ENCODE measurements at places on chromosomes 7 and 10.
A peak's percentile ranks its signal among the peaks of the same experiment; 100 is the strongest.

GRCh38 chr7:41459623-41460261, 243.1 kb downstream of the INHBA start:
- no peak for DNase-seq

GRCh38 chr7:151732834-151733592, 143.9 kb downstream of the PRKAG2 start:
- DNase-seq, result no peak

GRCh38 chr7:31443457-31443856, 70.4 kb upstream of the ITPRID1 start:
- no peak for DNase-seq

DNA sequence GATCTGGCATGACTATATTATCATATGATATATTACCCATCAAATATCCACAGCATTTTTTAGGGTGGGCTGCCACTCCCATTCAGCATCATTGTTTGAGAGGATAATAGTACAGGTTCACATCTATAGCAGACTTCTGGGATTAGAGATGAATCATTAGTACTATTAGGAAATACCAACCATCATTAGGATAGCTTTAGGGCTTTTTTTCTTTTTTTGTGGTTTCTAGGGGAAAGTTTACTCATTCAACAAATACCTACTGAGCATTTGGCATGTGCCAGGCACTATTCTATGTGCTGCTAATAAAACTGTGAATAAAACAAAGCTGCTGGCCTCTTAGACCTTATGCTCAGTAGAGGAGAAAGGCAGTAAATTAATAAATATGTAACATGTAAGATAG, 40.6 kb downstream of the NHLRC2 start:
- peak; percentile 29 for DNase-seq

DNA sequence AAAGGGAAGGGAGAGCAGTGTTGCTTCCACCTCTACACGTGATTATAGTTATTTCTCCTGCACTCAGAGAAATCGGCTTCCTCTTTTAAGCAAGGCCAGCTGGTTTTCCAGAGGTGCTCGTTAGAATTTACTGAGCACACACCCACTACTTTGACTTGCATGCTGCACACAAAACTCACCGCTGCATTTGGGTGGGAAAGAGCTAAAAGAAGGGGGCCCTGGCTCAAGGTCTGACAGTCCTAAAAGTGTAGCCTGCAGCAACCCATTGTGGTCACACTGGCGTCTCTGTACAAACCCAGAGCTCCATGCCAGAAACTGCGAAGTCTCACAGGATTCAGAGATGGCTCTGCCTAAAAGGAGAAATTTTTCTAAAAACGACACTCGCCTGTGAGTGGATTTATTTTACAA, 133.7 kb downstream of the SLC25A13 start:
- no peak for DNase-seq

DNA sequence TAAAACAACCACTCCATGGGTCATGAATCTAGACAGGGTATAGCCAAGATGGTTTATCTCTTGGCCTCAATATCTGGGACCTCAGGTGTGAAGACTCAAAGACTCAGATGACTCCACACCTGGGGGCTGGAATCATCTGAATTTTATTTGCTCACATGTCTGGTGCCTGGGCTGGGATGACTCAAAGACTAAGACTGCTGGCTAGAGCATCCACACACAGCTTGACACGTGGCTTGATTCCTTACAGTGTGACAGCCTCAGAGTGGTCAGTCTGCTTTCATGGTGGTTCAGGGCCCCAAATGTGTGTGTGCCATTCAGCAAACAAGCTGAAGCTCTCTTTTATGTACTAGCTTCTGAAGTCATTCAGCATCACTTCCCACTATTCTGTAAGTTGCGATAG, 333.7 kb downstream of the RNLS start:
- no peak for DNase-seq

DNA sequence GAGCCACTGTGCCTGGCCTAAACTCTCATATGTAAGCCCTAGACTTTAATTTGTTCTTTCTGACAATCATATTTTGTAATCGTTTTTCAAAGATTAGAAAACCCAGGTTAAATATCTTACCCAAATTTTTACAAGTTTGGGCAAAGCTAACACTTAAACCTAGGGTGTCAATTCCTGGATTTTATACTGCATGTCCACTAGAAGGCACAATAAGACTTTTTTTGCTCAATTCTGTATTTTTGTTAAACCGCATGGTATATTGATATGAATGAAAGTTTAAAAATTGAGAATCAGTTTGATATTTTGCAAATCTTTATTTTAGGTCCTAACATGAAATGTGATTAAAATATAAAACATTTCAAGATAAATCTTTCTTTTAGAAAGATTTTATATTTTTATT, 29.3 kb downstream of the DYNC2I1 start:
- no peak for DNase-seq

- DNase-seq, result no peak
Measured at GRCh38 chr7:92503767-92504166, 24.6 kb downstream of the PEX1 start.

DNA sequence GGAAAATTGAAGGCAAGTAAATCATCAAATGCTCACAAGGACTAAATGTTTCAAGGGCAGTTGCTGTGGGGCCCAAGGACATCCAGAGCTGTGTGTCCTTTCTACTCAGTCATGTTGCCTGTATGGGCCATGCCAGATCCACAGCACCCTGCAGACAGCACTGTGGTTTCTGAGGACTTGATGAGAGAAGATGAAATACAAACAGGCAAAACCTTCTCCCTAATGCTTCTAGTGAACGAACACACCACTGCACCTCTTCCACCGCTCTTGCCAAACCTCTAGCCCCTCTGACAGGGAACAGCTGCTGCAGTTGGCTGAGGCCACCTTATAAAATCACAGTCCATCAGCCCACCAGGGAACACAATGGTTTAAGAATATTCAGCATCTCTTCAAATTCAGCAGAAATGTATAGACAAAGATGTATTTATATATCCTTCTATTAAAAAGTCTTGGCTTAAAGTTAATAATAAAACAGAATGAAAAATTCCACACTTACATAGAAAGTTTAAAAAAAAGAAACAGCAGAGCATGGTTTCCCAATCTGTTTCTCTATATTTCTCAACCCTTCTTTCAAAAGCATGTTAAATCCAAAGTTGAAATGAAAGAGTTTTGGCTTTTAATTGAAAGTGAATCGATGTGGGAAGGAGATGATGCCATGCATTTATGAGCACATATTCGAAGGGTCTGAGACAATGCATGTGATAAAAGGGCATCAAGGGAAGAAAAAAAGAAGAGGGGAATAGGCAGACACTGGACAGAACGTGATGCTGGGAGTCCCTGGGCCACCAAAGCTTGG, 14.0 kb downstream of the CYP3A7 start:
- DNase-seq, result no peak

- DNase-seq, result no peak
Measured at GRCh38 chr10:101000127-101000914, 713 bp downstream of the LZTS2 start.

All from skeletal muscle cell (primary cell).